A172 (cell line): ENCODE measurements at places on chromosomes 6 and 20. TPM values are rescaled to one million over a fixed set of nuclear protein-coding genes. Genes with fewer than 3 reads are reported as not detected.
A peak's percentile ranks its signal among the peaks of the same experiment; 100 is the strongest.

Gene SCGN
- total RNA-seq, result not detected in 2 replicates

Gene CDK19
- 10.2 and 10.5 TPM in 2 replicates for total RNA-seq

Gene IL20RA
- total RNA-seq, result not detected in 2 replicates

Gene SCUBE3
- total RNA-seq, result 0.69 and 0.88 TPM in 2 replicates

Gene CPXM1
- not detected in 2 replicates for total RNA-seq

Gene PCMT1
- 184 and 205 TPM in 2 replicates for total RNA-seq

- DNase-seq, result no peak
These were observed 16.7 kb downstream of the COL11A2 start for GRCh38 chr6:33175436-33176069.

- DNase-seq, result no peak
These were observed 423.5 kb downstream of the COL12A1 start for GRCh38 chr6:74782346-74782745.

DNA sequence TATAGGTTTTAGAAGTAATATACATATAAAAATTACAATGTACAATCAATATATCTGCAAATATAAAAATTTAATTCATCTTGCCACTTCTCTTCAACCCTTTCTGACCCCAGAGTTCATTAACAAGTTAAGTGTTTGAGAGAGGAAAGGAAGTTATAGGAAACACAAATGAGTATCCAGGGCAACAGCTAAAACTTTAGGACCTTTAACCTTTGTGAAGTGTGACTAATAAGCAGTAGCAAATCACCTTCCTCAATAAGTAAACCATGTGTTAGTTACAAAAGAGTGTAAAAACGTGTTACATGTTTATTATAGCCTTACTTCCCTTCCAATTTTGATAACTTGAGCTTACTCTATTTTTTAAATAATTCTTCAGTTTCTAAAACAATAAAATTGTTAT, 73.4 kb upstream of the SIM1 start:
- DNase-seq, result no peak

DNA sequence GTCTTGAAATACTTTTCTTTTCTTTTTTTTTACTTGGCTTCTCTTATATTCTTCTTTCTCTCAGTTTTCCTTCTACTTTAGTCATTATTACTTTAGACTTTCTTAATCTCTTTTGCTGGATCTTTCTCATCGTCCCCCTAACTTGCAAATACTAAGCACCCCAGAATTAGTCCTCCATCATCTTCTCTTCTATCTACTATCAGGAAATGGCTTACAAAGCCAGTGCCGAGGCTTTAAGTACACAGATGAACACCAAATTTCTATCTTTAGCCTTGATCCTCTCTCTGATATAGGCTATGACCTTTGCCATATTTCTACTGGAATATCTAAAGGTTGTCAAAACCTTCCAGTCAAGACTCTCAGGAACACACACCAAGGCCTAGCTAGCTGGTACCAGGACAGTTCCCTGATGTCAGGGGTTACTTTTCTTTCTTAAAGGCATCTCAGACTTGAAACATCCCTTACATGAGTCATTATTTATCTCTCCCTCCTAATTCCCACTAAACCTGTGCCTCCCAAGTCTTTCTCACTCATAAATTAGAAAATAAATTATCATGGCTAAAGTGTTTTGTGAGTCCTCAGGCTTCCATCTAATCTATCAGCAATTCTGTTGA, 278.6 kb upstream of the TCF21 start:
- DNase-seq, result peak; percentile 64

DNA sequence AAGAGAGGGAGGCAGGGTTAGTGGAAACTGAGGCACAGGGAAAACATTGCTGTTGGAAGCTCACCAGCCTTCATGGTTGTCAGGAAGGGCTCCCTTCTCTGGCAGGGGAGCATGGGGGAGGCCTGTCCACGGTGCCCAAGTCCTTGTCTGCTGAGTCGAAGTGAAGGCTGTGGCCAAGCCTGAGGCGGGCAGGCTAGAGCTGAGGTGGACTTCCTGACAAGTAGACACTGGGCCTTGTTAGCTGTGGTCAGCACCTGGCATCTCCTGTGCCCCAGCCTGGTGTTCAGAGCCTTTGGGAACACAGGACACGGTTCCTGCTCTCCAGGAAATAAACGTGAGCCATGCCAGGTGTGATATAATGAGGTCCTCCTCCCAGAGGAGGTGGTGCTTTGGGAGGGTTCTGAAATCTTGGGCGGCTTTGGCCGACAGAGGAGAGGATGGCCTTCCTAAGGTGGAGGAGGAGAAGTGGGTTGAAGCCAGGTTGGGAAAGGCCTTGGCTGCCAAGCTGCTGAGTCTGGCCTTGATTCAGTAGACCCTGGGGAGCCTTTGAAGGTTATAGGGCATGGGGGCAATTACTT, 138.4 kb upstream of the RNF24 start:
- no peak for DNase-seq

GRCh38 chr20:57147185-57147584, 119.3 kb downstream of the BMP7 start:
- DNase-seq, result no peak

DNA sequence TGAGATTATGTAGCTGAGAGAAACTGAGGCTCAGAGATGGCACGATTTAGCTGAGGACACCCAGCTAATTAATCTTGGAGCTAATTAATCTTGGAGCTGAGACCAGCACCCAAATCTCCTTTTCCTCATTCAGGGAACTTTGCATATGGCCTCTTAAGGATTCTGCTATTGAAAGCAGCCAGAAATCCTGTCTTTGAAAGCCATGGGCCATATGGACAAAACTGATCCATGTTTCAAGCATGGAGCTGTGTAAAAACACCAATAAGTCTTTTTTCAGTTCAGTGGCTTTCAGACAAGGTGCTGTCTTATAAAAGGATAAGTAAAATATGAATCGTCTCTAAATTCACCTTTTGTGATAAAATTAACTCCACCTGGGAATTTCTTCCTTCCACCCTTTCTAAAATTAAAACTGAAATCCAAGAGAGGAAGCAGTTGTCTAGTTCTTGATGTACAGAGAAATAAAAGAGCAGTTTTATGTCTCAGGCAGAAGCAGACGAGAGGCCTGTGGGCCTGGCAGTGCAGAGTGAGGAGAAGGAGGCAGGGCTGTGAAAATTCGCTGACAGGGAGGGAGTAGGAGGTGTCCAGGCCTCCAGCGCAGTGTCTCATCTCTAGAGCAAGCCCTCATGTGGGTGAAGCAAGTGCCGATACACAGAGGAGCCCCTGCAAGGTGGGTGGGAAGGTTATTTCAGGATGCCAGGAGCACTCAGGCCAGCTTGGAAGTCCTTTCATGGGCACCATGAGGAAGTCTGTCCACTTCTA, 266.9 kb downstream of the UST start:
- DNase-seq, result no peak

DNA sequence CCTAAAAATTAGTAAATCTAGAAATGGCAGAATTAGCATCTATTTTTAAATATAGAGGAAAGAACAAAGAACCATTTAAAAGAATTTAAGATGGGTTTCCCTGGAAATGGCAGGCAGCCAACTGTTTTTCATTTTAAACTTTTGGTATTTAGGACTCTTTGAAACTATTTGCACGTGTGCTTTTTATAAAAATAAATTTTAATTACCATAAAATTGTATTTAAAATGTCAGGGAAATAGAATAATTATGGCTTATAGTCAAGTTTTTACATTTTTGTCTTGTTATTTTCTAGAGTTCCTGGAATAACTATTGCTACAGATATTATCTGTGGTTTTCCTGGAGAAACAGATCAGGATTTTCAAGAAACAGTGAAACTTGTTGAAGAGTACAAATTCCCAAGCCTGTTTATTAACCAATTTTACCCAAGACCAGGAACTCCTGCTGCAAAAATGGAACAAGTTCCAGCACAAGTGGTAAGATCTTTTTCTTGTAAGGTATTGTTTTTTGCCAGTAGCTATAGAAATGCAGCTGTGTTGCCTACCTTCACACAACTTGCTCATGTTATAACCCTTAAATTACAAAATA, 528.7 kb upstream of the SOX4 start:
- no peak for DNase-seq

DNA sequence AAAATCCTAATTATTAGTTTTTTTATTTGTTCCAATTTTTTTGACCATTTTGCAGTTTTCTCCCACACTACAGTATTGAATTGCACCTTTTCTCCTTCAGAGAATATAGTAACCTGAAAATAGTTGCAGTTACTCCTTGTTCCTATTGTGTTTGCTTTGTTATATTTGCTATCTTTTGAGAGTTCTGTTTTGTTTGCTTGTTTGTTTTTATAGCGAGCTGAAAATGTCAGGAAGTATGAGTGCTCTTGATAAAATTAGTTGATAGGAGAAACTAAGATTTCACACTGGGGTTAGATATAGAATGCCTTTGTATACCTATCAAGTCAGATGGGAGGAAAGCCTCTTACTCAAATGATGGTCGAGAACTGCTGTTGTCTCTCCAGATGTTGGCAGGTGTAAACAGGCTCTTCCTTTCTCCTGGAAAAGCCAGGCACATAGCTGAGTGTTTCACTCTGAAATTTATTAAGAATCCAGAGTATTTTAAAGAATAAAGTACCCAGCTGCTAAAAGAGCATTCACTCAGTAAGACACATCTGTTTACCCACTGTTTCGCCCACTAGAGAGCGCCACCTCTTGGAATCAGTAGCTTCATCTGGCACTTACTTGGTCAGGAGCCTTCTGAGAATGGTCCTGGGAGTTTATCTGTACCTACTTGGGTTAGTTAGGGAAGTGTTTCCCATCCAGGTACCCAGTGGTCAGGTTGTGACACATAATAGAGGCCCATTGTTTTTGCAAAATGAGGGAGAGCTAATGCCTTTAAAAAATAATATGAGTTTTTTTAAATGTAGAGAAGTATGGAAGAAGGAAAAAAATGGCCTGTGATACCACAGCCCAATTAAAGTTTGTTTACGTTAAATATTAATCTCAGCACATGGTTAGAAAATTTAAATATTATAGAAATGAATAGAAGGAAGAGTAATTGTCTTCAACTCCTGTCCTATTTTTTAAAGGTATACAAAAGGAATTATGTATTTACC, 11.2 kb downstream of the NT5DC1 start:
- peak; percentile 41 for DNase-seq

- DNase-seq, result no peak
These were observed 178.4 kb upstream of the EYA4 start for GRCh38 chr6:133062696-133063306.

- no peak for DNase-seq
These were observed 241.8 kb downstream of the BCKDHB start for GRCh38 chr6:80348263-80348662.

DNA sequence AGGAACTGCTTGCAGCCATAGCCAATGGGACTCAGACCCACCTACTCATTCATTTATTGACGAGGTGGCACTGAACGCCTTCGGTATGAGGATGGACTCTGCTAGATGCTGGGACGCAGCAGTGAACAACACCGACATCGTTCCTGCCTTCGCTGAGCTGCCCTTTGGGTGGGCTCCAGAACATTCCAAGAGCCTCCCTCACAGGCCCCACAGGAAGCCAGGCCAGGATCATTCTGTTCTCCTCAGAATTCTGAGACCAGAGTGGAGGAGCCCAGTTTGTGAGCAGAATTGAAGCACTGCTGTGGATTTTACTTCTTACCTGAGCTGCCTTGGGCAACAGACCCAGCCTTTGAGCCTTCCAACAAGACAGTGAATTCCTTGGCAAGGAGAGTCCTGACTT, 82.1 kb downstream of the KCNB1 start:
- DNase-seq, result no peak

GRCh38 chr6:133160536-133160935, 80.6 kb upstream of the EYA4 start:
- no peak for DNase-seq

DNA sequence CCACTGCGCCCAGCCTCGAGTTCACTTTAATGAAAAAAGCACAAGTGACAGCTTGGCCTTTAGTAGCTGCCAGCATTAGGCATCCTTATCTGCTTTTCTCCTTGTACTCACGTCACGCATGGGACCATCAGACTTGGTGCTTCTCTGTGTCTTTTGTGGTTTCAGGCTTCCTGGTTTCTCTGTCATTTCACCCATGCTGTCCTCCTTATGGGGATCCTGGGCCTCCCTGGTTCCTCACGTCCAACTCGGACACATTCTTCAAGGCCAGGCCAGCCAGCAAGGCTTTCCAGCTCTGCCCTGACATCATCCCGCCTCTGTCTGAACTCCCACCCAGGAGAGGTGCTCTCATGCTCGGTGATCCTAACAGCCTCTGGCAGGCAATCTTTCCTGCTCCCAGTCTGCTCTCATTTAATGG, 83.2 kb downstream of the TIAM2 start:
- DNase-seq, result no peak

DNA sequence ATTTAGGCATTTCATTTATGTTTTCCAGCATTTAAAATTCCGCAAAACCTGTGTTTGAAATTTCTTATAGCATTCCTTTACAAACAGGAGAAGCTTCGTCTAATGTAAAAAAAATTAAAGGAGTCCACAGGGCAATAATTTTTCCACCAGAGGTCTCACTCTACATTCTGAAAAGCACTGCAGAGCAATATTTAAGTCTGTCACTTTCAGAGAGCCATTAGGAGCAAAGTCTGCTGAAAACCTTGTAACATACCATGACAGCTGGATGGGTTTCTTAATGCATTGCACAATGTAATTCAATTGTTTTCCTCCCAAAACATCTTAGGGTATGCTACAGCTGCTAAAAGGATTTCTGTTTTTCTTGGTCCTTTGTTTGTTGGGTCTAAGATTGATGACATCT, 18.0 kb downstream of the BAG2 start:
- DNase-seq, result peak; percentile 26

GRCh38 chr6:28914941-28915340, 8.8 kb downstream of the TRIM27 start:
- no peak for DNase-seq

DNA sequence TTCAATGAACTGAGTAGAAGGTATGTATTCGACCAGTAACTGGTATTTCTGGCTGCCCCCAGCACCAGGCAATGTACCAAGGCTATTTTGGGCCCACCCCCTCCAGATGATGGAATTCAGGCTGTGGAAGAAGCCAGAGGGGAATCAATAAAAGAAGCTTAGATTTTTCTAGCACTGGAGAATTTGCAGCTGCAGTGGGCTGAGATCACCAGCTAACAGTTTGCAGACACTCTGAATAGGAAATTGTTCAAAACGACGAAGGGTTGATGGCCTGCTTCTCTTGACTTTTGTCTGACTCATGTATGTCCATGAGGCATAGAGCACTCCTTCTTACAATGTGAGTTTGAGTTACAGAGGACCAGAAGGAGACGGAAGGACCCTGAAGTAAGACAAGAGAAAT, 32.4 kb upstream of the FBXO9 start:
- DNase-seq, result no peak

GRCh38 chr20:17859002-17859615, 109.5 kb downstream of the SNX5 start:
- no peak for DNase-seq

DNA sequence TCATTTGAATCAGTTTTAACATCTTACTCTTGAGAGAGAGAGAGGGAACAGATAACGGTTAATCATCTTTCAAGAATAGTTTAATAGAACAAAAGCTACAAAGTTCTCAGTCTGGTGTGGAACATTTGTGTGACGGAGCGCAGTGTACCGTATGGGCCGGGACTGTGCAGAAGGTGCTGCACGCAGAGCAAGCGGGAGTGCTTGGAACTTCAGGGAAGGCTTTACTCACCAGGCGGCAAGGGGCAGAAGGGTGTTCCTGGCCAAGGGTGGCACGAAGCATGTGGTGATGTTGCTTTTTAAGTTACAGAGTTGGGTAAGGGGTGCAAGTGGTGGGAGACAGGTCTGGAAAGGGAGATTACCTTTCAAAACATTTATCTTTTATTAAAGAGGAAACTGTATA, 95.7 kb downstream of the TULP4 start:
- DNase-seq, result no peak
